ENCODE measurements at places on chromosomes 11 and 22.

GRCh38 chr22:50306753-50307749, at the start of gene PLXNB2:
PLXNB2 (minus strand) TSS chr22:50307646; CDS start chr22:50290584, 17,062 bp downstream.
- no peak for DNase-seq

DNA sequence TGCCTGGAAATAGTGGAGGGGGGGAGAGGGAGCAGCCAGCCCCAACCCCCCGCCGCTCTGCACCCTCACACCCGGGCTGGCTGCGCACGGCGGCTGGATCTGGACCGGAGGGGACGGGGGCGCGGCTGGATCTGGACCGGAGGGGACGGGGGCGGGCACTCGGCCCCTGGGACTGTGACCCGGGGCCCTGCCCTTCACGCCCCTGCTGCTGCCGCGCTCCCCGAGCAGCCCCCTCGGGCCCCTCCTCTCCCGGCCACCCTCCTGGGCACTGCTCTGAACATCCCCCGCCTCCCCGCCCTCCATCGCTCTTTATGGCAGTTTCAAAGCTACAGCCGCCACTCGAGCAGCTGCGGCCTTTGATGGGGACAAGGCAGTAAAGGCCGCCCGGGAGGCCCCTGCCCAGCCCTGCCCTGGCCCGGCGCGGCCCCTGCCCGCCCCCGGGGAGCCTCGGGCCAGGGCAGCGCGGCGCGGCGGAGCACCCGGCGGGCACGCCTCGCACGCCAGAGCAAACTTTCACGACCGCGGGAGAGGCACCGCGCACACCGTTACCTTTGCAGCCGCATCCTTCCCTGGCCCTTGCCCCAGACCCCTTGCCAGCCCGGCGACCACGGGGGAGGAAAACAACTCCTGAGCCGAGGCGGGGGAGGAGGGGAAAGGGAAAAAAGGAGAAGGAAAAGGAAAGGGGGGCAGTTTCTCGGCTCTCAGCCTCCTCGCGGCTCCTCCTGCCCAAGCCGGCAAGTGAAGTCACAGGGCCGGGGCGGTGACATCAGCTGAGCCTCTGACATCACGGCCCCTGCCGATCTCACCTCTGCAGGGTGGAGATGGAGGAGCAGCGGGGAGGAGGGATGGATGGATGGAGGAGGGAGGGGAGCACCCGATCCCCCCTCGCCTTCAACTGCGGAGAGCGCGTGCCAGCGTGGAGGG, 13.1 kb upstream of the TCF20 start:
- peak; percentile 30 for DNase-seq

- no peak for DNase-seq
Measured at GRCh38 chr11:16292167-16292859, 64.0 kb downstream of the SOX6 start.

- no peak for DNase-seq
Measured at GRCh38 chr22:47995718-47996117, 1233.3 kb downstream of the TBC1D22A start.

All from stimulated activated CD4-positive, alpha-beta T cell treated with anti-CD3 and anti-CD28 coated beads, Interleukin-1b, Interleukin-23, amount 100 ng/mL, for 24 hours (primary cell).